Inflammatory macrophage (primary cell): ENCODE measurements at places on chromosomes 13 and 19.

DNA sequence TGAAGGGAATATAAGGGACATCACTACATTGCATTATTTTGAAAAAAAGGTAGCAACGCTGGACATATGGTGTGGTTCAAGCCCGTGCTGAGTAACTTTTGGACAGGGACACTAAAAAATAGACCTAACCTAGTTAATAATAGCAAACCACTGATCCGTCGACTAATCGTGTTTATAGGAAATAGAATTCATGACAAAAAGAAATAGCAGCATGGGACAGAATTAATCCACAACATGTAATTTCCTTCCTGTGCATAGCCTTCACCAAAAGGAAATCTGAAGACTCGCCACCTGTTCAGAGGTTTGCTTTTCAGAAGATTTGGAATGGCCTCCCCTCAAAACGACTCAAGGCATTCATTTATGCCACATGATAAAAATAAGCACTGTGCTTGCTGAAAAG is 128.7 kb downstream of the FGF14 start:
- no peak for DNase-seq

DNA sequence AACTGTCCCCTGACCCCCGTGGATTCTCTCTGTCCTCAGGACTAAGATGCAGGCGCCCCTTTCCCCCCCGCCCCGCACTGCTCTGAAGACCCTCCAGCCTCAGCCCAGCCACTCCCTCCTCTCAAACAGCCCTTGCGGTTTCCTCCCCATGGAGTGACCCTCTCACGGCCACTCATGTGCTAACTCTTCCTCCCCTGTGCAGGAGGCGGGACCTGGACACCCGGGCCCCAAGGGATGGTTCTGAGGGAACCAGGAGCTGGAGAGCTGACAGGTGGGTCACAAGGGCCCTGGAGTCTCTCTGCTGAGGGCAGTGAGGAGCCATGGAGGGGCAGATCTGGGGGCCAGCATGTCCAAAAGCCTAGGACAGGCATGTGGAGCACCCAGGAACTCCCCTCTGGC is 1.9 kb downstream of the ISOC2 start:
- no peak for DNase-seq

DNA sequence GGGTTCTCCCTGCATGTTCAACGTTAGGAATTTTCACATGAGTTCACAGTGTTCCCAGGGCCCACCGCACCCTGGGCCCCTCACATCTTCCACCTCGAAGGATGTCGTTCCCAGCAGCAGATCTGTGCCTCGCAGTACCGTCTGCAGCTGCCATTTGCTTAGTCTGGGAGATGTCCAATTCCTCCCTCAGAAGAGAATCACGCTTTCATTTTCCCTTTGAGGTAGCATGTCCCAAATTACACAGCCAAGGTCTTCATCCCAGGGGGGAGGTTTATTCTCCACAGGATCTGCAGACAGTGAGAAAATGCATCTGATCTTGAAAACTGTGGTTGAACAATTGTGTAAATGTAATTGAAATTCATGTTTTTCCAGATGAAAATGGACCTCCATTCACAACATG is 150.2 kb downstream of the DCT start:
- no peak for DNase-seq

DNA sequence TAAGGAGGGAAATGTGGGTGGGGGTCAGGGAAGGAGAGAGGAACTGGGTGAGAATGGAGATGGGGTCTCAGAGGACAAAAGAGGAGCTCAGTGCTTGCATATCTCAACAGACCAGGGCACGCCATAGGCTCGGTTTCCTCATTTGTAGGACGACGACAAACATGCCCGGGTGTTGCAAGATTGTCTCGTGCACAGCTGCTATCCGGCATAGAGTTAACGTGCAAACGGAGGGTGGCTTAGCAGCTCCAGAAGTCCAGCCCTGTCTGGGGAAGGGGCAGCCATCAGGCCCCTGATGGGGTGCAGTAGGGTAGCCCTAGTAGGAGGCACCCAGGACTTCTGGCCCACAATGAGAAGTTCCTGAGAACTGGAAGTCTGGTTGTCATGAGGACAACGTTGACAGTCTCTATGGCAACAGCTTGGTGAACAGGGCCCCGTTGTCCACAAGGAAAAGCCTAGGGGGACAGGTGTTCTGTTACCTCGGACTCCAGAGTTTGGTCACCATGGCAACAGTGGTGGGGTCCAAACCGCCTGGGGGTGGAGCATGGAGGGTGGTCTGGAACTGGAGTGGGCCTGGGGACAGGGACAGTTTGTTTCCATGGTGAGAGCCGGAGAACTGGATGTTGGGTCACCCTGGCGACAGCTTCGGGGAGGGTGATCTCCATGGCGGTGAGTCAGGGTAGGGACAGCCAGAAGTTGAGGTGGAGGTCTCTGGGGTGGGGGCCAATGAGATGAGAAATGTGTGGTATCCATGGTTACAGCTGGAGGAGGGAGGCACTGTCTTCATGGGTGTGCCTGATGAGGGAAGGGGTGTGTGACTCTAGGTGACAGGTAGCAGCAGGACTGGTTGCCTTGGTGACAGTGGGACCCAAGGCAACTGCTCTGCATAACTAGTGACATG is 16.8 kb downstream of the TM6SF2 start:
- DNase-seq, result peak; percentile 29

- DNase-seq, result no peak
These were observed 8.4 kb downstream of the FAM124A start for GRCh38 chr13:51230477-51231105.

DNA sequence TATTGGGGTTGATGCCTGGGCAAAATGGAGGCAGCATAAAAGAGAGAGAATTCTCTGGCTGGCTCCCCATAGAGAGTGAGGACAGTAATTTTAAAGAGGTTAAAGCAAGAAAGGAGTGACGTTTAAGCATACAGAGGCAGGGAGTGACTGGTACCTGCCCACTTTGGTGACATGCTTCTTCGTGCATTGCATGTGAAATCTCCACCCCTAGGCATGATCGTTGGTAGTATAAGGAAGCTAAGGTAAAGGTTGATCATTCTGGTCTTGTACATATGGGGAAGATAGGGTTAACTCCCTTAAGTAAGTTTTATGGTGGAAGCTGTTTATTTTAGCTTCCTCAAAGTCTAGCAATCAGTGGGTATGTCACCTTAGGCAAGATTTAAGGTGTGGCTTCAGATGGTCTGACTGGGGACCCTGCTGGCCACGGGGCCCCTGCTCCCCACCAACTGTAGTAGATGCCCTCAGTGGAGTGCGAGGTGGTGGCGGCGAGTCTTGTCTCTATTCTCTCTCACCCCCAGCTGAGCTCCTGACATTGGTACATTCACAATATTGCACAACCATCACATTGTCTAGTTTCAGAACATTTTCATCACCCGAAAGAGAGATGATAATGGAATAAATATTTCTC is 797.5 kb upstream of the SPRY2 start:
- no peak for DNase-seq

DNA sequence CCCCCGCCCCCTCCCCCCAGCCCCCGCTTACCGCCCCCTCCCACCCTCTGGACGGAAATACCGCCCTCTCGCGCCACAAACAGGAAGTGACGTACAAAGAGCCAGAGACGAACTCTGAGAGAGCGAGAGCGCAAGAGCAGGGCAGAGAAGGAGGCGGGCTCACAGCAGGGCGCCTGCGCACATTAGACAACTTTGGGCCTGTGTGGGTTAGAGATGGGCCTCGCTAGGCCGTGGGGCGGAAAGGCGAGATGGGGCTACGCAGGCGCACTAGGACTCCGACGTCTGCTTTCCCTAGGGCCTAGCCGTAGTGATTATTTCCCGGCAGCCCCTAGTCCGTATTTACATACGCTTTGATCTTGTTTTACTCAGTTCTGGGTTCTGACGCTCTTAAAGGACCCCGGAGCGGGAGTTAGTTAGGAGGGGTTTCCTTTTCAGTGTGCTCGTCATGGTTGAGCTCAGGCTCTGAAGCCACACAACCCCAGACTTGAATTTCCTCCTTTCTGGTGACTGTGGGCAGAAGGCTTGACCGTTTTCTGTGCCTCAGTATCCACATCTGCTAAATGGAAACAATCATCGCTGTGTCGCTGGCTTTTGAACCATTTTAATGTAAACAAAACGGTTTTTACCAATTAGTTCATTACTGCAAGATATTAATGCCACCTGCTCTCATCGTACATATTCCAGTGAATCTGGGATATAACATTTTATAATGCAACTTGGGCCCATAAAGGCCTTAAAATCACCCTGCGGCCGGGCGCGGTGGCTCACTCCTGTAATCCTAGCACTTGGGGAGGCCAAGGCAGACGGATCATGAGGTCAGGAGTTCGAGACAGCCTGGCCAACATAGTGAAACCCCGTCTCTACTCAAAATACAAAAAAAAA is 449 bp upstream of the AKT2 start:
- DNase-seq, result peak; percentile 99

DNA sequence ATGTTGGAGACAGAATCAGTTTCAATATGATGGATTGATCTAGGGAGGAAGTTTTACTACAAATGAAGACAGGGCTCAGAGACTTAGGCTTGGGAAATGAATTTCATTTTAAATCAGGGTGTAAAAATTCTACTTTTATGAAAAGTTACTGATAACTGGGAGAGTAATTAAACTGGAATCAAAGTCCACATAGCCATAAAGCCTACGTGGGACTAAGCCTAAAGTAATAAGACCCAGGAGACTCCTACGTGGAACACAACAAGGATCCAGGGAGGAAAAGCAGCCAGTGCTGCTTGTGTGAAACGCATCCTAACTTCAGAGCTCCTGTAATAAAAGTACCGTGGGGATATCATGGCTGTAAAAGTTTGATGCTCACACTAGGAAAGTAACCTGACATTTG is 152.0 kb upstream of the MYO16 start:
- no peak for DNase-seq

- no peak for DNase-seq
These were observed 26.1 kb downstream of the PPP5C start for GRCh38 chr19:46372901-46373490.

DNA sequence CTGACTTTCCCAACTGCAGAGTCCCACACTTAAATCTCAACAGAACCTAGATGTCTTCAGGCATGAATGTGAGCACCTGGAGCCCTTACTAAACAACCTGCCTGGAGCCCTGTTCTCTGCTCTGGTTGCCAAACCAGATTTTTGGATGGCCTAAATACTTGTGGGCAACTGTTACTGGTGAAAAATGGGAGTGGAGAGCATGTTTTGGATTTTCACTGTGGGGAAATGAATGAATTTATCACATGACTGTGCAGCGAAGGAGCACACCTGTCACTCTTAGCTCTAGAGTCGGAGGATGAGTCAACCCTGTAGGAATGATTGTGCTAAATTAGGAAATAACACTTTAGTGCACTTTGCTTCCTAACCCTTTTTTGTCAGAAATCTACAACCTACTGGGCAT is 30.3 kb downstream of the SHISA2 start:
- no peak for DNase-seq

GRCh38 chr19:34096020-34096915 is 76.0 kb upstream of the LSM14A start:
- peak; percentile 44 for DNase-seq

DNA sequence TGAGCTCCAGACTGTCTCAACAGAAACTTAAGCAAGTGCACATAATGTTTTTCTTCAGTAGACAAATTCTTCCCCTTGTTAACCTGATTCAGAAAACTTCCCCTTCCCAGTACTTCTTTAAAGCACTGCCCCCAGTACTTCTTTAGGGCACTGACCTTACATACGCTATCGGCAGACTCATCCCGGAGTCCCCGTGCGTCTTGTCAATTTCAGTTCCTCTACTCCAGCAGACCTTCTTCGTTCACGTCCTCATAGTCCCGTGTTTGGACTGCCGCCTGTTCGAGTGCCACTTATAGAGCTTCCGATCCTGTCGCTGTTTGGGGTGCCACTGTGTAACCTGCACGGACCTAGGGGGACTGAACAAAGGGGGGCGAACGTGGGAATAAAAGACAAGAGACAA is 29.0 kb downstream of the ZNF627 start:
- DNase-seq, result peak; percentile 51

- DNase-seq, result no peak
These were observed 662.0 kb downstream of the SLITRK1 start for GRCh38 chr13:83220241-83220640.

GRCh38 chr13:50384724-50385123 is 369.5 kb downstream of the KCNRG start:
- no peak for DNase-seq

DNA sequence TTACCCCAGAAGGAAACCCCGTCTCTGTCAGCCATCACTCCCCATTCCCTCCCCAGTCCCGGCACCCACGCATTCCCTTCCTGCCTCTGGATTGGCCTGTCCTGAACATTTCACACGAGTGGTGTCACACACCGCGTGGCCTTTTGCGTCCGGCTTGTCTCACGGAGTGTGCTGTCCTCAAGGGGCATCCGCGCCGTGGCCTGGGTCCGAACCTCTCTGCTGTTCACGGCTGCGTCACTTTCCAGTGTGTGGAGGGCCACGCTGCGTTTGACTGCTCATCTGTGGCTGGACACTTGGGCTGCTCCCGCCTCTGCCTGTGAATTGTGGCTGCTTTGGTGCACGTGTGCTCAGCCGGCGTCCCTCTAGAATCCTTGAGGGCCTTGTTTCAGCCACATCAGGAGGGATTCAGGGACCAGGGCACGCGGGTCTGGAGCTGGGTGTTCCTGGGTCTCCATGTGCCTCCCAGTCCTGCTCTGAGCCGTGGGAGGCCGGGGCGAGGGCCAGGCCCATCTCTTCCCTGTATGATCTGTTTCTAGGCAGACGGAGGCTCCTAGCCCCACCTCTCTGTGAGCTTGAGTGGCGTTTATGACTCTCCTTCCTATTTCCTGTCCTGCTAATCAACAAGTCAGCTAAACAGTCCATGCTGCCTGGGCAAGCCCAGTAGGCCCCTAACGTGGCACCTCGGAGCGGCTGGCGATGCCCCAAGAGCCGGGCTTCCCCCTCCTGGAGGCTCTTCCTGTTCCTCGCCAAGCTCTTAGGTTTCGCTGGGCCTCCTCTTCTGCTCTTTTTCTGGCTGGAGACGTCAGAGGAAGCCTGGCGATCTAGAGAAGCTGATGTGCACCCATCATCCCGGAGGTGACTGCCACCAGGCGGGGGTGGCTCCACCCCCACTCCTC is 8.1 kb downstream of the STK11 start:
- DNase-seq, result peak; percentile 90

GRCh38 chr19:4069331-4069959 is 2.7 kb upstream of the ZBTB7A start:
- peak; percentile 86 for DNase-seq

GRCh38 chr13:36131222-36131930 is at the start of gene DCLK1:
TSS of gene DCLK1 (minus strand) at chr13:36131382.
- DNase-seq, result no peak

DNA sequence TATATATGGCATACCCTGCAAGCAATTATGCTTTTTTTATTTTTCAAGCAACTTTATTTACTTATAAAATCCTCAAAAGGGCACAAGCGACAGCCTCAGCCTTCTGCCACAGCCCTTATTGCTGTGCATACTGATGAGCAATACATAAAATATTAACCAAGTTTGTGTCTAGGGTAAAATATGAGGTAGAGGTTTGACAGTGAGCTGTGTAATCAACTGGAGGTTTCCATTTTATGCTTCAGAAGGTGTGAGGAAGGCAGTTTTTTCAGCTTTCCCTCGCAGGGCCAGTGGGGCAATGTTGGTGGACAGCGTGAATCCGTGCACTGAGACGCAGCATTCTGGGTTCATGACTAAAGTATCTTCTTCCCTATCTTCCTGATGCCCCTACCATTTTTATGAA is 310.4 kb downstream of the IRS2 start:
- no peak for DNase-seq

- DNase-seq, result no peak
These were observed 880 bp upstream of the C19orf12 start for GRCh38 chr19:29715701-29716581.
